Activated CD4-positive, alpha-beta T cell treated with anti-CD3 and anti-CD28 coated beads for 24 hours (primary cell): ENCODE measurements at places on chromosomes 3 and 15.

- DNase-seq = no peak
Measured at GRCh38 chr3:50136714-50137405, 18.3 kb upstream of the SEMA3F start.

DNA sequence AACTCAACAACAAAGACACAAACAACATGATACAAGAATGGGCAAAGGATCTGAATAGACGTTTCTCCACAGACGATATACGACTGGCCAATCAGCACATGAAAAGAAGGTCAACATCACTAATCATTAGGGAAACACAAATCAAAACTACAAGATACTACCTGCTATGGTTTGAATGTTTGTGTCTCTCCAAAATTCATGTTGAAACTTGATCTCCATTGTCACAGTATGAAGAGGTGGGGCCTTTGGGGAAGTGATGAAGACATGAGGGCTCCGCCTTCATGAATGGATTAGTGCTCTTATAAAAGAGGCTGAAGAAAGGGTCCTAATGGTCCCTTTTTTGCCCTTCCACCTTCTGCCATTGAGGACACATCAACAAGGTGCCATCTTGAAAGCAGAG is 32.3 kb downstream of the ACAP2 start:
- no peak for DNase-seq

DNA sequence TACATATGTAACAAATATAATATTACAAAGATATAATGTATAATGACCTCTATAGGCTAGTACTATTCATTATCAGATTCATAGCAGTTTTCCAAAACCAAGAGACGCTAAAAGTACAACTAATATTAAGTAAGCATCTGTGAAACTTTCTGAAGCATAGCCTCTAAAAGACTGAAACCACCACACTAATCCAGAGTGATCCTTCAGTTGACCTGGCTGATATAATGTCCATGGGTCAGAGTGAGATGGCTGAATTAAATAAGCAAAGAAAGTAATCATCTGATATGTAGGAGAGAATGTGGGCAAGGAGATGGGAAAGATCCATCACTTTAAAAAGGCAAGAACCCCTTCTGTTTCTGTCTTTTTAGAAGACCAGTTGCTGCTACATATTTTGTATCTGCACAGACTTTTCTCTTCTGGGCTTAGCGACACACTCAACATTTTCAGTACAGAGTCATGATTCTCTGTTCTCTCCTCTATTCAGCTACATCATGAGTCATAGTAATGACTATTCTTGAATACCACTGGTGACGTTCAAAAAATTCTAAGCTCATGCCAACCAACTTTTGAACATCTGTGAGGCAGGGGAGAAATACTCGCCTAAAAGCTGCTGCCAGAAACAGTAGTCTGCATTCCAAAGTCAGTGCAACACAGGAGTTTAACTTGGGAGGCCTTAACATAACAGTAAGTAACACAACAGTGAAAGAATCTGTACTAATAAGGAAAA is 149.6 kb downstream of the MAGI1 start:
- no peak for DNase-seq

DNA sequence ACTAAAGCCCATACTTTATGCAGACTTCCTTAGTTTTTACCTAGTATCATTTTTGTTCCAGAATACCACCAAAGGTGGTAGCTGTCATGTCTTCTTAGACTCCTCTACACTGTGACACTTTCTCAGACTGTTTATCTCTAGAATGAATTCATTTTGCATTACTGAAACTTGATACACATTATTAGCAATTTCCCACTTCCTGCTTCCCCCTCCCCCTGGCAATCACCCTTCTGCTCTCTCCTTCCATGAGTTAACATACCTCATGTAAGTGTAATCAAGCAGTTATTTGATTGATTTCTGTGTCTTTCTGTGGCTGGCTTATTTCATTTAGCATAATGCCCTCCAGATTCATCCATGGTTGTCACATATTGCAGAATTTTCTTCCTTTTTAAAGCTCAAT is 204.9 kb downstream of the STAG1 start:
- no peak for DNase-seq

- DNase-seq = no peak
Measured at GRCh38 chr3:195297446-195297845, 26.5 kb upstream of the XXYLT1 start.

- DNase-seq = no peak
Measured at GRCh38 chr3:51568996-51569395, 30.5 kb downstream of the RAD54L2 start.

DNA sequence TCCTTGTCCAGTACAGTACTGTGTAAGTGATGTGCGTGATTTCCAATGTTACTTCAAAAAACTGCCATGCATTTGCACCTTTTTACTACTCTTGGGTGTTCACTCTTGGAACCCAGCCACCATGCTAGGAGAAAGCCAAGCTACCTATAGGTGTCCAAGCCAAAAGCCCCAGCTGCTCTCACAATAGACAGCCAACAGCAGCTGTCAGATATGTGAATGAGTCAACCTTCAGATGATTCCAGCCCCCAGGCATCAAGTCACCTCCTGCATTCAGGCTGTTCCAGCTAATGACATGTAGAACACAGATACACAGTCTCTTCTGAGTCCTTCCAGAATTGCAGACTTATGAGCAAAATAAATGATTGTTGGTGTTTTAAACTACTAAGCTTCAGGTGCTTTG is 417.7 kb upstream of the TGFBR2 start:
- no peak for DNase-seq

DNA sequence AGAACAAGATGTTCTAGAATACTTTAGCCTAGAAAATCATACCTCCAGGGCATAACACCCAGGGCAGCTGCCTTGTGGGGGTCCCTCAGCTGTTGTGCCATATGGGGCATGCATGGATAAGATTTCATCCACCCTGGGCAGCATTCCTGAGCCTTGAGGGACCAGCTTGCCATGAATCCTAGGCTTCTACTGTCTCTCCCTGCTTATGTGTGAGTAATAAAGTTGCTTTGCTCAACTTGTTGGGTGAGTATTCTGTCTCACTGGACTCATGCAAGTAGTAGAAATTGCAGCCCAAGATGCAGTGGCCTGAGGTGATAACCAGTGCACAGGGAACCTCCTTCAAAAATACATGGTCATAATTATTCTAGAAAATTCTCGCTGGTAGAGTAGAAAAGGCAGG is 52.1 kb upstream of the EPHB1 start:
- DNase-seq = no peak

GRCh38 chr15:98787194-98787593 is 138.9 kb downstream of the IGF1R start:
- no peak for DNase-seq

DNA sequence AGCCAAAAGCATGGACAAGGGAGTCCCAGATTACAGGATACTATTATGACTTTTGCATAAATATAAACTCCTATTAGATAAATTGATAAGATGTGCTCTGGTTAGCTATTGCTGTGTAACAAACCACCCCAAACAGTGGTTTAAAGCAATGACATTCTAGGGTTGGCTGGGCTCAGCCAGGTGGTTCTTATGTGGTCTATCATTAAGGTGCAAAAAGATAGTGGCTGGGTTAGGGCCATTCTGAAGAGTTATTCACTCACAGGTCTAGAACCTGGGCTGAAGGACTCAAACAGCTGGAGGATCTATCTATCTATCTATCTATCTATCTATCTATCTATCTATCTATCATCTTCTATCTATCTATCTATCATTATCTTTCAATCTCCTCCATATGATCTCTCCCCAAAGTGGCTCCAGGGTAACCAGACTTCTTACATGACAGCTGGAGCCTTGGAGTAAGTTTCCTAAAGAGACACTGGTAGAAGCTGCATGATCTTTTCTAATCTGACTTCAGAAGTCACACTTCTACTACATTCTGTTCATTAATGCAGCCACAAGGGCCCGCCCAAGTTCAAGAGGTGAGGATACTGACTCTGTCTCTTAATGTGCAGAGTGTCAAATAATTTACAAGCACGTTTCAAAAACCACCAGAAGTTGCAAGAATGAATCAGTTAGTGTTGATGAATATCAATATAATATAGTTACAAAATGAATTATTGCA is 74.9 kb upstream of the XCR1 start:
- DNase-seq = no peak

DNA sequence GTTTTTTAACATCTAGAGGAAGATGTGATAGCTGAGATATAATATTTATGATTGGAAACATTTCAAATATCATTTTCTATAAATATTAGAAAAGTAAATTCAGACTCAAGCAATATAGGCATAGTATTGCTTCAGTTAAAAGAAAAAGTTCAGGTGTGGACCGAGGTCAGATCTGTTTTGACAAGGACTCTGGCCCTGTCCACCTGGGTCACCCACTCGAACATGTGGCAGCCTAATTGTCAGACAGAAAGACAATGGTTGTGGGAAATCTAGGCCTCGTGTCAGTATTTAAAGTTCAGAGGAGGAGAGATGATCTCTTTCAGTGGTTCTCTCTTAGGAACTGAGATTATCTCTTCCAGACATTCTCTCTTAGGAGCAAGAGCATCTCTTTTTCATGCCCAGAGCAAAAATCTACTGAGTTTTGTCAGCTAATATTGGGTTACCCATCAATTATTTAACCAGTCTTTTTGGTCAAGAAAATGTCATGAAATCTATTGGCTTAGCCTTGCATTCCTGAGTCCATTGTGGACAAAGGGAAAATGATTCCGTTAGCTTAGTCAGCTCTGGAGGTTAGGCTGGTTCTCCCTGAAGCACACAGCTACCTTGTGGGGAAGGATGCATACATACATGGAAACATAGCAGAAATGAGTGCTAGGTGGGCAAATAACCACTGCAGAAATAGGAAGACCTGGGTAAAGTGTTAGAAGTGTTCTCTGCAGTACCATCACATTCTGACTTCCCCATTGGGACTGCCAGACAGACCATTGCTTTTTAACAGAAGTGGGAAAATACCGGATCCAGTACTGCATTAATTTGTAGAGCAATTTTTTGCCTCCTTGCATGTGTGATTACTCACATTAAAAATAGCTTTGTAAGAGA is 343.3 kb downstream of the GRM7 start:
- DNase-seq = no peak

GRCh38 chr15:47813748-47814384 is 96.6 kb downstream of the SEMA6D start:
- no peak for DNase-seq

GRCh38 chr15:83930392-83931212 is 276.7 kb downstream of the ADAMTSL3 start:
- no peak for DNase-seq

DNA sequence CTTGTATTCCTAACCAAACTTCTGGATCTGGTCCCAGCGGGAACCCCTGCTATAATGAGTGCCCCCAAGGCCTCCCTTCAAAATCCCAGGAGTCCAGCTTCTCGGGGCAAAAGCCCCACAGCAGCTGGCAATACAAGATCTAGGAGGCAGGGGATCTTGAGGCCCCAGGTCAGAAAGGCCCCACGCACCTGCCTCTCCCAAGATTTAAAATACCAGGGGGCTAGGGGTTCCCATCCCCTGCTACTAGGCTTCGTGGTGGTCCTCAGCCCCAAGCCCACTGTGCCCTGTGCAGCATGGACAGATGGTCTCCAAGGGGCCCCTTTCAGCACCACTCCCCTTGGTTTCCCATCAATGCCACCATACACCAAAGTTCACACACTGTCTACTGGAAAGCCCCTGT is 15.8 kb upstream of the CYP11A1 start:
- no peak for DNase-seq

DNA sequence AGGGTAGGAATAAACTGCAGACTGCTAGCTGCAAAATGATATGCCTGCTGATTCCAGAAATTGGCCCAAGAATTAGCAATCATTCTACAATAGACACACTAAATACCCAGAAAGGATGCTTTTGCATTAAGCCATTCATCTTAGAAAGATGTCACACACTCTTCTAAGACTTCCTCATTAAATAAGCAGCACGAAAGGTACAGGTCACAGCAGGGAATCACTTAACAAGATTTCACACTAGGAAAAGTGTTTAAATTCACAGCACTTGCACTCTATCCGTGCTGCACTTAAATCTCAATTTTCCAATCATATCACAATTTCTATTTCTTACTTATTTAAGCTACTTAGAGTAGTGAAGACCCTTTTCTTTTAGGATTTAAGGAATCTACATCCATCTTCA is 372.8 kb upstream of the CBLB start:
- DNase-seq = no peak

DNA sequence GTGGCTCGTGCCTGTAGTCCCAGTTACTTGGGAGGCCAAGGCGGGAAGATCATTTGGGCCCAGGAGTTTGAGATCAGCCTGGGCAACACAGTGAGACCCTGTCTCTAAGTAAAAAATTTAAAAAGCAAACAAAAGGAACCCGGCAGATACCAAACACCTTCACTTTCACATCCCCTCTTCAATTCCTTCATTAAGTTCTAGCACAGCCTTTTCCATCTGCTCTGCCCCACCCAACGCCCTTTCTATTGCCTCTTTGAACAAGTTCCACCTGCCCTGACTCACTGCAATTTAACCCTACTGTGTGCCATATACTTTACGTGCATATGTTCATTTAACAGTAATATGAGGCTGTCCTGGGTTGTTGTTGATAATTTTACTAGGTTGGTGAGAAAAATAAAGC is 12.4 kb upstream of the SPG11 start:
- no peak for DNase-seq

GRCh38 chr3:197858598-197858997 is 67.5 kb downstream of the LRCH3 start:
- no peak for DNase-seq

DNA sequence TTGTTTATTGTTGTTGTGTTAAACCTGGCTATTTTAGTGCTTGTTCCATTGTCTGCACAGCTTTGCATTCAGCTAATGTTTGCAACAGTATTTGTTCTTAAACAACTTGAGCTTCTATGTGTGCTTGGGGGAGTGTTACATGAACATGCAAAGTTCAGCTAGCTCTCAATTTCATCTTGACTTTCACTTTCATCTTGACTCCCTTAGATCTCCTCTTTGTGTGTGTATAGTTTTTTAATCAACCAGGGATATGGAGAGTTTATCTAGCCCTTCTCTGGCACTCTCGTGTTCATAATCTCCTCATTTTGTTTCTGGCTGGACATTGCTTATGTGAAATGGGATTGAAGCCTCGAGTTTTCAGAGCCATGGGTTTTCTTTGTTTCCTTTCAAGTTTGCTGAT is 212.4 kb upstream of the ZBTB20 start:
- no peak for DNase-seq

DNA sequence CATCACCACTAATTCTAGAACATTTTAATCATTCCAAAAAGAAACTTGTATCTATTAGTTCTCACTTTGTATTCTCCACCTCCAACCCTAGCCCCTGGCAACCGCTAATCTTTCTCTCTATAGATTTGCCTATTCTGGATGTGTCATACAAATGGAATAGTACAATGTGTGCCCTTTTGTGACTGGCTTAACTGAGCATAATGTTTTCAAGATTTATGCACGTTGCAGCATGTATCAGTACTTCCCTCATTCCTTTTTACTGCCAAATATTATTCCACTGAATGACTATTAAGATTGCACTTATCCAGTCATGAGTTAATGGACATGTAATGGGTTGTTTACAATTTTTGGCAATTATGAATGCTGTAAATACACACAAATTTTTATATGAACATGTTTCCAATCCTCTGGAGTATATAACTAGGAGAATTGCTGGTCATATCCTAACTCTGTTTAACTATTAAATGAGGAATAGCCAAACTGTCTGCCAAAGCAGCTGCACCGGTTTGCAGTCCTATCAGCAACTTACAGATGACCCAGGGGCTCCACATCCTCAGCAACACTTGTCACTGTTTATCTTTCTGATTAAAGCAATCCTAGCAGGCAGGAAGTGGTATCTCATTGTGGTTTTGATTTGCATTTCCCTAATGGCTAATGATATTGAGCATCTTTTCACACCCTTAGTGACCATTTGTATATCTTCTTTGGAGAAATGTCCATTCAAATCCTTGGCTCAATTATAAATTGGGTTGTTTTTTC is 42.9 kb downstream of the DCUN1D1 start:
- no peak for DNase-seq
